ENCODE measurements at places on chromosomes 3 and 15.

GRCh38 chr3:22231061-22231460, 480.1 kb upstream of the ZNF385D start:
- DNase-seq, result no peak

GRCh38 chr15:73522011-73522410, 79.0 kb downstream of the REC114 start:
- no peak for DNase-seq

DNA sequence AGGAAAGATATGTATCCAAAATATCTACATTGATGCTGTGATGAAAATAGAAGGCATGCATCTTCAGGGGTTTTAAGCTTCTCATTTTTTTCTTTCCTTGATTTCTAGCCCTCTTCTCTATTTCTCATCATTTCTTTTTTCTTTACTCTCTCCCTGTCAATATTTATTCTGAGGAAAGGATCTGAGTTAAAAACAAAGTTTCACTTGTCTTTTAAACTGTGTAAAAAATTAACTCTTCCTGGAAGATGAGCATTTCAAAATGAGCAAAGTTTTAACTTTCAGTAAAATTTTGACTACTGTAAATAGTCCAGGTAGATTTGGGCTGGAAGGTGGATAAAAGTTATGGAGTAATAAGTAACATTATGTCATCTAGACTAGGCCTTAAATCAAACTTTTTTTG, 500.2 kb upstream of the GBE1 start:
- no peak for DNase-seq

DNA sequence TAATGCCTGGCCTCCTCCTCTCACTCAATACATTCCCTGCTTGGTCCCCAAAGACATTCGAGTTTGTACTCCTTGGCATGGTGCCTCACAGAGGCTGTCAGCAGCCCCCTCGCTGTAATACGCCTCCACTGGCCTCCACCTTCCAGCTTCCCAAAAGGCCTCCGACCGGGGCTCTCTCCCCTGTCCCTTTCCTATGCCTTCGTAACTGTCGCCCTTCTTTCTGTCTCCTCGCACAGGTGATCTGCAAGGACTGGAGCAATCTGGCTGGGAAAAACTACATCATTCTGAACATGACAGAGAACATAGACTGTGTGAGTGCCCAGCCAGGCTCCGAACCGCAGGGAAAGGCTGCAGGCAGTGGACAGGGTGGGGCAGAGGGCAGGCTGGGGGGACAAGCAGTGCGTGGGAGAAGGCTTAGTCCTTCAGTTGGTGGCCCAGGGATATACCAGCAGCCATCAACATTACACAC, 10.7 kb upstream of the ABTB1 start:
- no peak for DNase-seq

DNA sequence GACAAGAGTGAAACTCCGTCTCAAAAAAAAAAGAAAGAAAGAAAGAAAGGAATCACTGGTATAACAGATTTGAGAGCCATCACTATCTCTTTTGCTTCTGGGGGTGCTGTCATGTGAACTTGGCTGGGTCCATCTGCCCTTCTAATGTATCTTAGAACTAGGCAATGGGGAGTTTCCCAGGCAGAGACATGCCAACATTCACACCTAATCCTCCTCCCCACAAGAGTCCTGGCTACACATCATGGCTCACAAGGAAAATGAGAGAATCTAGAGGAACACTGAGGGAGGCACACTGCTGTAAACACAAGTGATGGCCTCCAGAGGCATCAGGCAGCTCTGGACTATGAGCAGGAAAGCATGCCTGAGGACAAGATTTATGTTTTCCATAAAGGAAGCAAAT, 67.8 kb upstream of the PPP2R3A start:
- DNase-seq, result no peak

DNA sequence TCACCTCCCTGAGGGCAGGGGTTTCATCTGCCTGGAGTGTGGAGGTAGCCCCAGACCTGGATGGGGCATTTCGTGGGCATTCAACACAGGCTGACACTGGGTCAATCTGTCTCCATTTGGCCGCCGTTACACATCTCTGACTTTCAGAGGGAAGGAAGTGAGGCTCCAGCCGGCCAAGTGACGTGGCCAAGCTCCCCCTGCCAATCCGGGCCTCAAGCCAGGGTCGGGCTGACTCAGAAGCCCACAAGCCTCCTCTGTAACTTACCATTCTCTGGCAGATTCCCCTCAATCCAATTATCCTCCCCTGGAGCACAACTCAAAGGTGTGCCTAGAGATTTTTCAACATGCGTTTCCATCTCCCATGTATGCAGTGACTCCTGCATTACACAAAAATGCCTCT, 227.6 kb downstream of the KLF13 start:
- DNase-seq, result no peak

- DNase-seq, result no peak
These were observed 227.6 kb upstream of the BHLHE40 start for GRCh38 chr3:4751502-4752101.

GRCh38 chr3:54970895-54971294, 43.0 kb upstream of the LRTM1 start:
- no peak for DNase-seq

GRCh38 chr3:189776149-189776824, 145.1 kb downstream of the TP63 start:
- DNase-seq, result no peak

DNA sequence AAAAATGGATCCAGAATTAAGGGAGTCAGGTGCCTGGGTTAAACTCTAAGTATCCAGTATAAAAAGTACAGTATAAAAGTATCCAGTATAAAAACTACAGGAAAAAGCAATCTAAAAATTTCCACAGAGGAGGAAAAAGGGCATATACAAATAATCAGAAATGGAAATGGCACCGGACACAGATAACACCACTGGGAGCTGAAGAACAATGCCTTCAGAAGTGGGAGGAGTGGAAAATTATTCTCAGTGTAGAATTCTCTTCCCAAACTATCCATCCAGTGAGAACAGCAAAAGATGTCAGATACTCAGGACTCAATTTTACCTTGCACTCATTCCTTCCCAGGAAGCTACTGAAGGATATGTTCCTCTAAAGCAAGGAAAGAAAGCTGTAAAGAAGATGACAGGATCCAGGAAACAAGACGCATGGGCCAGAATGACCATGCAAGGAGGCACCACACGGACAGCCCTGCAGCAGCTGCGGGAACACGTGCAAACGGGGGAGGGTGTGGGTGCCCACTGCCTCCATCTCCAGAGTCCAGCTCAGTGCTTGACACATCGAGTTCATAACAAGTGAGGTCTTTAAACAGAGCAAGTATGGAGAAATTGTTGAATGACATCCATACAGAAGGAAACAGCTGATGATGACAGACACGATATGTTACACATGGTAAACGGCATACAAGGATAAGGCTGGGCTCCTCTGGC, 68.5 kb downstream of the CHSY1 start:
- DNase-seq, result no peak

DNA sequence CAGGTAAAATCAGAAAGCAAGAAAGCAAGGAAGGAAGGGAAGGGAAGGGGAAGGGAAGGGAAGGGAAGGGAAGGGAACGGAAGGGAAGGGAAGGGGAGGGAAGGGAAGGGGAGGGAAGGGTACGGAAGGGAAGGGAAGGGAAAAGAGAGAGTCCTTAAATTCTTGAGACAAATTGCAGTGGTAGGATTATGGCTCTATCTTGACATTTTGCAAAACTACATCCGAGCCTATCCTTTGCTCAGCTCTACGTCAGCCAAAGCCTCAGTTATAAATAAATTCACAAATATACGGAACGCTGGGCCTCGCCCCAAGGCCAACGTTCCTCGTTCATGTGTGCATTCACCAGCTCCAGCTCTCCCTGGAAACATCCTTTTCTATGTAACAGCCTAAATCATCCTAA, 25.5 kb upstream of the HES1 start:
- no peak for DNase-seq

DNA sequence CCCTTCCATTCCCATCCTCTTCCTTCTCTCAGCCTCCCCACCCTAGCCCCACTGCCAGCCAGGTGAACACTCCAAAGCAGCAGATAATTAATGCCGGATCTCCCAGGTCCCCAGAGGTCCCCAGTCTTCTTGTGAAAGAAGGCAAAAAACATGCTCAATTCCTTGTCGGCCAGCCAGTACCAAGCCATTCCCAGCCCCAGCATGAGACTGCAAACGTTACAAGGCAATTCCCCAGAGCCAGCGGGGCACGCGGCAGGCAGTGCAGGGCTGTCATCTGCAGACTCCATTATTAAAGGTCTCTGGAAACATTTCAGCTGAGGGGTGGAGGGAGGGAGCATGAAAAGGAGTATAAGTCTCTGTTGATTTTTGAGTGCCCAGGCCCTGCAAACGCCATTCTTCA, 117.8 kb downstream of the XXYLT1 start:
- no peak for DNase-seq

DNA sequence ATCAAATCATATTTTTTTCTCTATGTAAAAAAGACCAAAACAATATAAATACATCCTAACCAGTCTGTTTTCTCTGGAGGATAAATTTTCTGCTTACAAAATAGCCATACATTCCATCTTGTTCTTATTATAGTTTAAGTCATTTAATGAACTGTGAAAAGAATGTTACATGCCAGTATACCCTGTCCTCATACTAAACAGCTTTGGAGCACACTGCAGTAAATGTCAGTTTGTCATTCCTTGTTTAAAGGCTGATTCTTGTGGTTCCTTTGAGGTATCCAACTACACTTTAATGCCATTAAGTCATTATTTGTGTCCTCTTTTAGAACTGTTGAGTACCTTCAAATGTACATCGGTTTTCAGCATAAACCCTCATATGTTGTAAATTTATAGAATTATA, 52.7 kb upstream of the DCBLD2 start:
- no peak for DNase-seq

DNA sequence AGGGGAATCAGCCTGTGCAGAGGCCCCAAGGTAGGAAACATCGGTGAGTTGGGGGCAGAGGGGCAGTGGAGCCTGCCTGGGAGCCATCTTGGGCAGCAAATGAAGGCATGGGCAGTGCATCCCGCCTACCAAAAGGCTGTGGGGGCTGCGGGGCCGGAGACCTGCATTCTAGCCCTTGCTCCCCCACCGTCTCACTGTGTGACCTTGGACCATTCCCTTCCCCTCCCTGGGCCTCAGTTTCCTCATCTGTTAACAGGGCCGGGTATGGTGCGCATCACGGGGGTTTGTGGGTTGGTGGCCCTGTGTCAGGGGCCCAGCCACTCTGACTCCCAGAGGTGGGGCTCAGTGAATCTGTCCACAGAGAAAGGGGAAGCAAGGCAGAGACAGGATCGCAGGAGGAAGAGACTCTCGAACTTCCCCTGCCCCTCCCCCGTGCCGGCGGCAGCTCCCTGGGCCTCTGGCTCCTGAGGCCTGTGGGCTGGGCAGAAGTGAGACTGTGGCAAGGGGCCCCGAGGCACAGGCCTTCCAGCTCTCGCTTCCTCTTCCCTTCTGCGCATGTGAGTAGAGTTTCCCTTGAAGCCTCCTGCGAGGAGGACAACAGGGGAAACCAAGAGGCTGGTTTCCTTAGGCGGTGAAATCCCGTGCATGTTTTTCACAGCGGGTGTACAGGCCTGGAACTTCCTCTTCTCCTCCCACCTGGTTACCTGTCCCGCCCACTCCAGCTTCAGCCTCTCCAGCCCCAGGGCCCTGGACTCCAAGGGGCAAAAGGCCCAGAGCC, 42.9 kb downstream of the IDH2 start:
- DNase-seq, result peak; percentile 68

- no peak for DNase-seq
These were observed 21.3 kb upstream of the LRRC58 start for GRCh38 chr3:120370463-120370862.

GRCh38 chr15:33453761-33454160, 143.0 kb downstream of the RYR3 start:
- no peak for DNase-seq

DNA sequence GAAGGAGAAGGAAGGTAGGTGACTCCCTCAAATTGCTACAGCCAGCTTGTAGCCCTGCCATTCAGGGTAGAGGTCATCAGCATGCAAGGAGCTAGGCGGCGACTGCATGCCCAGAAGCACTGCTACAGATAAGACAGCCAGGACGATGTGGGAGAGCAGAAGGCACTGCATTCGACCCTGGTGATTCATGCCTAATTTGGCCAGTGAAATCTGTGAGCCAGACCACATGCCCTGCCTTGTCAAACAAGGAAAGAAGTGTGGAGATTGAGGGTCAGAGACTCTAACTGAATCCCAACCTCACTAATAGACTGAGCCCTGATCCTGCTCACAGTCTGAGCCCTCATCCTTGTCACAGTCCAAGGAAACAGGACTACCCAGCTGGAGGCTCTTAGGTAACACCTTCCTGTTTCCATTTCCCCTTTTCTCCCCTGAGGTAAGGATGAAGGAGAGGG, 86.6 kb downstream of the LINGO1 start:
- DNase-seq, result no peak

- DNase-seq, result no peak
These were observed 2.0 kb downstream of the FBLN2 start for GRCh38 chr3:13550791-13551360.

GRCh38 chr3:17755836-17756235, 13.4 kb upstream of the TBC1D5 start:
- no peak for DNase-seq

GRCh38 chr15:101240358-101240757, 11.5 kb downstream of the CHSY1 start:
- no peak for DNase-seq

GRCh38 chr15:95866711-95867440, 463.6 kb upstream of the NR2F2 start:
- DNase-seq, result no peak

DNA sequence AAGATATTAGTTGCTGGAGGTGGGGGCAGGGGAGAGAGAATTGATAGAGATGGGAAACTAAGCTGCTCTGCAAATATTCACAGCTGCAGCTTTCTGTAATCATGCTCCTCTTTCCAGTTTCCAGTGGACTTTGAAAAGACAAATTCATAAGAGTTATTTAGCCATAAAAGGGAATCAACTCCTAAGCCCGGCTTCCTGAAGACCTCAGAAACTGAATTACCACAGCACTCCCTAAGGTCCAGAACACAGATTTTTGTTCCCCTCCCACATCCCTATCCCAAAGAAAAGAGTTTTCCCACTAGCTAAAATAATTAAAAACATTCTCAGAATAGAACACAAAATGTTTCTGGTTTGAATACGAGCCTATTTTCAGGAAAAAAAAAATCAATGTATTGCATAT, 871.8 kb upstream of the NR2F2 start:
- no peak for DNase-seq

DNA sequence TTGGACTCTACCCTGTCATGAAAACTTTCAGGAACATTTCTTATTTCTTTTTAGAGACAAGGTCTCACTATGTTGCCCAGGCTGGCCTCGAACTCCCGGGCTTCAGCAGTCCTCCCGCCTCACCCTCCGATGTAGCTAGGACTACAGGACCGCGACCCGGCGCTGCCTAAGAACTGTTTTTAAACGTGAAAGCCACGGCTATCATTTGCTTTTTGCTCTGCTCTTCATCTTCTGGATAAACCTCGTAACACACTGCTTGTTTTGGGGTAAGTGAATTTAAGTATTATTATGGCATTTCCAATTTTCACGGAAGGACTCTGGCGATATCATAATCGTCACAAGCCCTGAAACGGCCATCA, 14.3 kb upstream of the CCNL1 start:
- no peak for DNase-seq

DNA sequence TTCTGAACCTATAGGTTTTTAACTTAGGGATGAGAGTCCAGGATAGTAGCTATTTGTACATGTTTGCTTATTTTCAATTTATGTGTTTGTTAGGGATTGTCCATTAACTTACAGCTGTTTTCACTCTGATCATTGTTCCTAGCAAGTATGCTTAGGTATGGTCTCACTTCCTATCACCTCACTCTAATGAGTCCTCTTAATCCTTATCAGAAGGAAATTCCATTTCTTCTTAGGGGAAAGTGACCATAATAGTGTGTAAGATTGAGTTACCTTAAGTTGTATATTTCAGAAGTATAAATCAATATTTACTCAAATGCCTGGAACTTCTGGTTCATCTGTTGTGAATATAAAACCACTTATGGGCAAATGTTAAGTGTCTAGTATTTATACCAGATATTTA, 53.0 kb downstream of the PIAS1 start:
- no peak for DNase-seq
